Lower lobe of right lung (tissue), 2 donors: ENCODE measurements at places on chromosomes 1 and 21. TPM values are rescaled to one million over a fixed set of nuclear protein-coding genes. Genes with fewer than 3 reads are reported as not detected.

DNA sequence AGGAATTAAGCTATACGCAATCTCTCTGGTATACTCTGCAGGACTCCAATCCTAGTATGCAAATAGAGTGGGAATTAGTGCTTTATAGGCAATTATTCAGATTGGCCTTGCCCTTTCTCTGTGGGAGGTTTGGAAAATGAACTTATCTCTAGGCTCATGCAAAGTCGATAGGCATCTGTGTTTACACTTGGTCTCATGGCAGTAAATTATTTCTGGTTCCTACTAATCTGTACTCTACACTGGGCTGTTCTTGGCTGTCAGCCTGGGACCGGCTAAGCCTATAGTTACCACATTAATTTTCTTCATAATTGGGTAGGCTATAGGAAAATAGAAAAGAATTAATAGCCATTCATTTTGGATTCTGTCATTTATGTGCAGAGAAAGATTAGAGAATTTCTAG lies 544.6 kb downstream of the AMY1C start:
- H3K4me1 ChIP-seq, result no peaks in the 10 kb centered on the region
- no peaks in the 10 kb centered on the region for H3K27me3 ChIP-seq
- H3K4me3 ChIP-seq, result no peak overlapping the region

DNA sequence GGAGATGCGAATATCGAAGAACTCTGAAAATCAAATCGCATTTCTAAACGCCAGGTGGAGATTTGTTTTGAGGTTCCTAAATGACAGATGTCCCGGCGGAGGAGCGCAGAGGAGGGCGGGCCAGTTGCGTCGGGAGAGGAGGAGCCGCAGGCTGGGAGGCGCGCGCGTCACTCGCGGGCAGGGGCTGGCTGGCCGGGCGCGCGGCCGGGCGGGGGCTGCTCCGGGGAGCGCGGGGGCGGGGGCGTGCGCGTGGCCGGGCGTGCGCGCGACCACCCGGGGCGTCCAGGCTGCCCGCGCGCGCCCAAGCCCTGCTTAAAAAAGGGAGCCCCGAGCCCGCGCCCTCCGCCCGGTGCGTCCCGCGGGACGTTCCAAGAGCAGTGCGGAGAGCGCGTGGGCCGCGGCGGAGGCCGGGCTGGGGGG lies 47.3 kb downstream of the H3-3A start:
- no peaks in the 10 kb centered on the region for H3K36me3 ChIP-seq
- DNase-seq, result peak; percentile 93
- peak overlapping the region; percentile 98 for H3K27ac ChIP-seq
- H3K27me3 ChIP-seq, result no peaks in the 10 kb centered on the region

GRCh38 chr1:162471290-162471853 lies 26.2 kb upstream of the UHMK1 start:
- no peaks in the 10 kb centered on the region for H3K36me3 ChIP-seq
- no peaks in the 10 kb centered on the region for H3K27me3 ChIP-seq
- no peak for DNase-seq
- H3K27ac ChIP-seq, result no peak overlapping the region

DNA sequence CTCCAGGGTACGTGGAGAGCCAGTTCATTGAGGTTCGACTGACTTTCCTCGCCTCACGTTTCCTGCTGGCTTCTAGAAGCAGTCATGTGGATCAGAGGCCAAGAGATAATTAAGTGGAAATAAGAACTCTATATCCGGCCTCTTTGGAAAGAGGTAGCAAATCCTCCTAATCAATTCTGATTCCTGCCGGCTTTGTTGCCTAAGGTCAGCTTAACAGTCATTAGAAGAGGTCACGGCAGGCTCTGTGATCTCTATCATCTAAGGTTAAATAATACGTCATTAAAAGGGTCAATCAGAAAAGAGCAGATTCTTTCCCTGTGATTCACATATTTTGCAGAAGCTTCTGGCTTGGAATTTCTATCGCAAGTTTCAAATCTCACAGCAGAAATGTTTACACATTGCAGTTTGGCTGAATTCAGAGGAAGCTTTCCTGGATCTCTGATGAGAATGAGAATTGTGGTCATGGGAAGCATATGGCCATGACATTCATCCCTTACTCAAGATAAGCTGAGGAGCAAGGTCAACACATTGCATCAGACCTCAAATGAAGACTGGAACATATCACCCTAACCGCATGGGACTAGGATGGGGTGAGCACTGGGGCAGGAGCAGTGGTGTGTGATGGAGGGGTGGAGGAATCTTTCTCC lies 189.4 kb downstream of the PBX1 start:
- peaks cover 11% of the 10 kb centered on the region for H3K4me1 ChIP-seq
- H3K27me3 ChIP-seq, result no peaks in the 10 kb centered on the region
- H3K36me3 ChIP-seq, result no peaks in the 10 kb centered on the region
- no peak overlapping the region for H3K4me3 ChIP-seq
- DNase-seq, result no peak
- peak overlapping the region; percentile 56 for H3K27ac ChIP-seq

GRCh38 chr1:197392541-197392940 lies 124.5 kb downstream of the CRB1 start:
- no peak overlapping the region for H3K27ac ChIP-seq
- H3K4me1 ChIP-seq, result no peaks in the 10 kb centered on the region
- no peaks in the 10 kb centered on the region for H3K36me3 ChIP-seq
- no peak overlapping the region for H3K4me3 ChIP-seq
- DNase-seq, result no peak

DNA sequence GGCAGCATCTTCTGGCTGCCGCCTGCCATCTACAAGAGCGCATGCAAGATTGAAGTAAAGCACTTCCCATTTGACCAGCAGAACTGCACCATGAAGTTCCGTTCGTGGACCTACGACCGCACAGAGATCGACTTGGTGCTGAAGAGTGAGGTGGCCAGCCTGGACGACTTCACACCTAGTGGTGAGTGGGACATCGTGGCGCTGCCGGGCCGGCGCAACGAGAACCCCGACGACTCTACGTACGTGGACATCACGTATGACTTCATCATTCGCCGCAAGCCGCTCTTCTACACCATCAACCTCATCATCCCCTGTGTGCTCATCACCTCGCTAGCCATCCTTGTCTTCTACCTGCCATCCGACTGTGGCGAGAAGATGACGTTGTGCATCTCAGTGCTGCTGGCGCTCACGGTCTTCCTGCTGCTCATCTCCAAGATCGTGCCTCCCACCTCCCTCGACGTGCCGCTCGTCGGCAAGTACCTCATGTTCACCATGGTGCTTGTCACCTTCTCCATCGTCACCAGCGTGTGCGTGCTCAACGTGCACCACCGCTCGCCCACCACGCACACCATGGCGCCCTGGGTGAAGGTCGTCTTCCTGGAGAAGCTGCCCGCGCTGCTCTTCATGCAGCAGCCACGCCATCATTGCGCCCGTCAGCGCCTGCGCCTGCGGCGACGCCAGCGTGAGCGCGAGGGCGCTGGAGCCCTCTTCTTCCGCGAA lies 3.8 kb downstream of the CHRNB2 start:
- no peak for DNase-seq
- no peak overlapping the region for H3K27ac ChIP-seq
- H3K4me1 ChIP-seq, result peaks cover 10% of the 10 kb centered on the region
- peaks cover 21% of the 10 kb centered on the region for H3K27me3 ChIP-seq
- no peaks in the 10 kb centered on the region for H3K36me3 ChIP-seq

GRCh38 chr1:17915511-17916197 lies 160.5 kb downstream of the ACTL8 start:
- peaks cover 39% of the 10 kb centered on the region for H3K27me3 ChIP-seq
- H3K4me3 ChIP-seq, result no peak overlapping the region
- no peaks in the 10 kb centered on the region for H3K4me1 ChIP-seq

DNA sequence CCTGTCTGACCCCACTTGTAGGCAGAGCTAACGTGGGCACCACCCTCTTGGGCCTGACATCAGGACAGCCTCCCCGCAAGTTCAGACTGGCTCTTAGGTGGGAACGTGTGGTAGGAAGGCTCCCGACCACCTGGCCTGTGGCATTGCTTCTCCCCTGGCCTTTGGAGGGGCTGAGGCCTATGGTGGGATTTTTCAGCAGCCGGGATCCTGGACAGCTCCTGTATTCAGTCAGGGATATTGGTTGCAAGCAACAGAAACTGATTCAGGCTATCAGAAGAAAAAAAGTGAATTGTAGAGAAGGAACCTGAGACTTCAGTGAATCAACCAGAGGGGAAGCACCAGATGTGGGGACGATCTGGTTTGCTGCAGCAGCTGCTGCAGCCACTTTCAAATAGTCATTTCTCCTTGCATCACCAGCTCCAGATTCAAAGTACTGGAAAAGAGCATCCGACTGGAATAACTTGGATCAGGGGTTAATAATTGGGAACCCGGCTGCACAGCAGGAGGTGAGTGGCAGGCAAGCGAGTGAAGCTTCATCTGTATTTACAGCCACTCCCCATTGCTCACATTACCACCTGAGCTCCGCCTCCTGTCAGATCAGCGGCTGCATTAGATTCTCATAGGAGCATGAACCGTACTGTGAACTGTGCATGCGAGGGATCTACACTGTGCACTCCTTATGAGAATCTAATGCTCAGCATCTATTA lies 5.9 kb downstream of the RNF186 start:
- H3K27ac ChIP-seq, result no peak overlapping the region
- no peaks in the 10 kb centered on the region for H3K4me1 ChIP-seq
- no peak overlapping the region for H3K4me3 ChIP-seq
- no peaks in the 10 kb centered on the region for H3K27me3 ChIP-seq
- H3K36me3 ChIP-seq, result no peaks in the 10 kb centered on the region

DNA sequence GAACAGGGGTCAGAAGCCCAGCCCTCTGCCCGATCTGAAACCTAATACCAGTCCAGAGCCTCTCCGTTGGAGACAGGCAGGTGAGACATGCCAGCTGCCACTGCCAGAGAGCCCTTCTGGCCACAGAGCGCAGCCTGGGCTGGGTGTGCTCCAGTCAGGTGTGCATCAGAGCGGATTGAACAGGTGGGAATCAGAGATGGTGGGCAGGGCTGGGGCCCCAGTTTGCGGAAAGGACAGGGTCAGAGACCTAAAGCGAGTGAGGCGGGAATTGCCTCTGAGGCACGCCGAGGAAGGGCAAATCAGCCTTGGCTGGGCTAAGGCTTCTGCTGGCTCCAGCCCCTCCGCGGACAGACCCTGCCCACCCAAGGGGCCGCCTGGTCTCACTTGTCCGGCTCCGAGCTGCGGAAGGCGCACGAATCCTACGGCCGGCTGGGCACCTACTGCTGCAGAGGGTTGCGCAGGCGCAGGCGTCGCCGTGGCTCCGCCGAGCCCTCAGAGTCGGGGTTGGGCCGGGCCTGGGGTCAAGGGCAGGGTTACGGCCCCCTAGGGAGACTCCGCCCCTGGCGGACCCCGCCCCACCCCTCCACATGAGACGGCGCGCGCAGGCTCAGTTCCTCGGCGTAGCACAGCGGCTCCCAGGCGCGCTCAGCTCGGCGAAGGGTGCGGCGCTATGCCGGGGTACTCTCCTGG lies 10.3 kb downstream of the CPLANE2 start:
- peaks cover 31% of the 10 kb centered on the region for H3K27me3 ChIP-seq
- peak overlapping the region; percentile 48 for H3K4me3 ChIP-seq
- peak overlapping the region; percentile 58 for H3K27ac ChIP-seq
- peak; percentile 89 for DNase-seq
- H3K36me3 ChIP-seq, result no peaks in the 10 kb centered on the region

DNA sequence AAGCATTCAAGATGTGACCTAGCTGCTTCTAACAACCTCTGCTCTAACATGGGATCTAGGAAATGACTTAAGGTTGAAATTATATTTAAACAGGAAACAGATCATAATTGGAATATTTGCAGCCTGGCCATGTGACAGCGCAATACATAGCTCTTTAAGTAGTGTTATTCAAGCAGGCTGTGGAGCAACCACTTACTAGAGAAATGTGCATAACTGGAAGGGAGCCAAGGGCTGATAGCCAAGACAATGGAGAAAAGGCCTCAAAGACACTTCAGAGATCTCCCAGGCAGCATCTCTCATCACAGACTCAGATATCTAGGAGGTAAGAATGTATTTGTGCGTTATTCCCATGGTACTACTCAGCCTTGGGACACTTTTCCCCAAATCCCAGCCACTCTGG lies 823.0 kb upstream of the PRMT6 start:
- H3K4me3 ChIP-seq, result no peak overlapping the region
- DNase-seq, result no peak
- H3K27ac ChIP-seq, result no peak overlapping the region
- H3K4me1 ChIP-seq, result no peaks in the 10 kb centered on the region
- no peaks in the 10 kb centered on the region for H3K36me3 ChIP-seq

- H3K27ac ChIP-seq, result no peak overlapping the region
- peaks cover 4% of the 10 kb centered on the region for H3K27me3 ChIP-seq
- H3K4me3 ChIP-seq, result no peak overlapping the region
Observed at GRCh38 chr1:31746687-31747086, 17.5 kb downstream of the ADGRB2 start.

DNA sequence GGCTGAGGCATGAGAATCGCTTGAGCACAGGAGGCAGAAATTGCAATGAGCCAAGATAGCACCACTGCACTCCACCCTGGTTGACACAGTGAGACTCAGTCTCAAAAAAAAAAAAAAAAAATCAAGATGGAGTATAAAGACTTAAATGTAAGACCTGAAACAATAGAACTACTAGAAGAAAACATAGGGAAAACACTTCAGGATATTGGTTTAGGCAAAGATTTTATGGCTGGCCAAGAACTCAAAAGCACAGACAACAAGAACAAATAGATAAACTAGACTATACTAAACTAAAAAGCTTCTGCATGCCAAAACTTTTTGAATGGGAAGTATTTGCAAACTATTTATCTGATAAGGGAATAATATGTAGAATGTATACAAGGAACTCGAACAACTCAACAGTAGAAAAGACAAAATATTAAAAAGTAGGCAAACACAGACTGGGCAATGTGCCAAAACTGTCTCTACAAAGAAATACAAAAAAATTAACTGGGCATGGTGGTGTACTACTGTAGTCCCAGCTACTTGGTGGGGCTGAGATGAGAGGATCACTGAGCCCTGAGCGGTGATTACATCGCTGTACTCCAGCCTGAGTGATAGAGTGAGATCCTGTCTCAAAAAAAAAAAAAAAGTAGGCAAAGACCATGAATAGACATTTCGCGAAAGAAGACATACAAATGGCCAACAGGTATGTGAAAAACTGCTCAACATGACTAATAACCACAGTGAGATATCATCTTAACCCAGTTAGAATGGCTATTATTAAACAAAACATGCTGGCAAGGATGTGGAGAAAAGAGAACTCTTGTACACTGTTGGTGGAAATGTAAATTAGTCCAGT lies 25.3 kb downstream of the DTL start:
- DNase-seq, result no peak
- no peaks in the 10 kb centered on the region for H3K36me3 ChIP-seq
- no peaks in the 10 kb centered on the region for H3K27me3 ChIP-seq
- no peaks in the 10 kb centered on the region for H3K4me1 ChIP-seq

DNA sequence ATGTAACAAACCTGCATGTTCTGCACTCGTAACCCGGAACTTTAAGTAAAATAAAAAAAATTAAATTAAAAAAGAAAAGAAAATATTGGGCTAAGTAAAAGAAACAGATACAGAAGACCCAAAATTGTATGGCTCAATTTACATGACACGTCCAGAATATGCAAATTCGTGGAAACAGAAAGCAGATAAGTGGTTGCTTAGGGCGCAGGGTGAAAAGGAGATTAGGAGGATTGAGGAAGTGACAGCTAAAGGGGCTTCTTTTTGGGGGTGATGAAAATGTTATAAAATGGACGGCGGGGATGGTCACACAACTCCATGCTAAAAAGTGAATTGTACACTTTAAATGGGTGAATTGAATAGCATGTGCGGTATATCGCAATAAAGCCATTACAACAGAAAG lies 27.4 kb upstream of the ZBTB21 start:
- DNase-seq, result no peak
- no peak overlapping the region for H3K27ac ChIP-seq
- no peaks in the 10 kb centered on the region for H3K27me3 ChIP-seq

Gene S100A9
- total RNA-seq, result 911 TPM

Gene TMOD4
- 2.1 TPM for total RNA-seq

Gene CFH
- 69.6 TPM for total RNA-seq

Gene VAMP3
- total RNA-seq, result 135 TPM

Gene SH2D1B
- 1.9 TPM for total RNA-seq

Gene PCAT6
- 0.71 TPM for total RNA-seq

Gene C1orf21
- total RNA-seq, result 70.8 TPM

Gene B4GALT2
- total RNA-seq, result 17.3 TPM

Gene MRPL9
- 59.9 TPM for total RNA-seq
